ENCODE measurements at places on chromosomes 2 and 18. TPM values are rescaled to one million over a fixed set of nuclear protein-coding genes. Genes with fewer than 3 reads are reported as not detected.
A peak's percentile ranks its signal among the peaks of the same experiment; 100 is the strongest.

Gene HOXD10
- not detected for total RNA-seq

DNA sequence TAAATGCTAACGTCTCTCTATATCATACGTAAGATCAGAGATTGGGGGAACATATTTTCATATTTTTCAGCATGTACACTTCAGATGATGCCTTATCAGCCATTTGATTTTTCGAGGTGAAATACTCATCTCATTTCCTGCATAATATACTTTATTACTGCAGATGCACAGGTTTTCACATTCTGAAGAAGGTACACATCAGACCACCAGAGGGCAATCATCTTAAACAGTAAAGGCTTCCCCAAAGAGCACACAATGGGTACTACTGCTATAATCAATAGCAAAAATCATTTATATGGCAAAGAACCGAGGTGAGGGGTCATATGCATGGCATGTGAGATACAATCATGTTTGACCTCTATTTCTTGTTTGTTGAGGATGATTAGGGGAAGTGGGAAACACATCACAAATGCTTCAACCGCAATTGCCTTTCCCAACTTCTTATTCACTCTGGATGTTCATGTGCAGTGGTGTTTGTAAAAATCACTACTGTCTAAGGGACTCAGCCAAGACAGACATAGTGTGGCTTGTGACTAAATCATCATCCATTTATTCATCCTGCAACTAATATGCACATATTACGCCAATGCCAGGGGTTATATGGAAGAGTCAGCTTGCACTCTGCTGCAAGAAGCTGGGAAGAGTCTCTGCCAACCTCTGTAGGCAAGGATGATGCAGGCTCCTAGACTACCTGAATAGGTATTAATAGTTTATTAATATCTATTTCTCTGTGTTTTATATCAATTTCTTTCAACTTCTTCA lies 118.7 kb downstream of the EPB41L3 start:
- peak; percentile 31 for DNase-seq

DNA sequence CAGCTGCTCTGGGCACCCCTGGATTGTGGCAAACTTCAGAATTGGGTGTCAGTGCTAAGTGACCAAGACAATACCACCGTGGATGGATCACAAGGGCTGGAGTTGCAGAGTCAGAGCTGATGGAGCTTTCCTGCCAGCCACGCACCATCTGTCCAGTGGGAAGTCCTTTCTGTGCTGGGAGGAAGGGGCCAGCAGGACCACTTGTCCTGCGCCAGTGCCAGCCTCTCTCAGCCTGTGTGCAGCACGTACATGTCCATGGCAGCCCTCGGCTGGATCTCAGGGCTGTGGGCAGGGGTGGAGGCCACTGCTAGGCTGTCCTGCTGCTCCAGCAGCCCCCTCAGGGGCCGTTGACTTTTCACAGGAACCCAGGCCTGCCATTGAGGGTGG lies 33.3 kb downstream of the RAB31 start:
- no peak for DNase-seq

Gene NEDD4L
- 160 TPM for total RNA-seq

Gene G6PC2
- not detected for total RNA-seq

- DNase-seq, result no peak
Observed at GRCh38 chr2:28469304-28469703, 26.6 kb upstream of the PLB1 start.

- no peak for DNase-seq
Observed at GRCh38 chr2:233062451-233062850, 2.3 kb downstream of the INPP5D start.

GRCh38 chr2:237102428-237102827 lies 16.7 kb downstream of the COPS8 start:
- DNase-seq, result no peak

Gene EPG5
- total RNA-seq, result 47.4 TPM

DNA sequence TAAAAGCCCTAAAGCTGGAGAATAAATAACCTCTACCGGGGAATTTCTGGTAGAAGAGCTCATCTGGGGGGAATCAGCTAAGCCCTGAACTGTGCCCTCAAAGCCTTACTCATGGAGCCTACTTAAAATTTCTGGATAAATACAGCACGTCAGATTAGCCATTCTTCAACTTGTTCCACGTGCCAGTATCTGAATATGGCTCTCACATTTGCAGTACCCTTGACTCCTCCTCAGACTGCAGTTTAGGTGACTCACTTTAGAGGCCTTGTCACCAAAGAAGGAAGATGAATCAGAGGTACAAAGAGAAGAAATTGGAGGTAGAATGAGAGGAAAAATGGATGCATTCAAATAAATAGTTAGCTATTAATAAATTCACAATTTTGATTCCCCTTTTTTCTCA lies 34.6 kb upstream of the POTEC start:
- DNase-seq, result no peak

Gene CCDC68
- 0.82 TPM for total RNA-seq

GRCh38 chr2:219405451-219405850 lies 12.7 kb upstream of the DES start:
- DNase-seq, result no peak

GRCh38 chr2:101987832-101988231 lies 3.9 kb upstream of the IL1R2 start:
- DNase-seq, result no peak

- no peak for DNase-seq
Observed at GRCh38 chr2:44566059-44566458, 204.3 kb downstream of the CAMKMT start.

DNA sequence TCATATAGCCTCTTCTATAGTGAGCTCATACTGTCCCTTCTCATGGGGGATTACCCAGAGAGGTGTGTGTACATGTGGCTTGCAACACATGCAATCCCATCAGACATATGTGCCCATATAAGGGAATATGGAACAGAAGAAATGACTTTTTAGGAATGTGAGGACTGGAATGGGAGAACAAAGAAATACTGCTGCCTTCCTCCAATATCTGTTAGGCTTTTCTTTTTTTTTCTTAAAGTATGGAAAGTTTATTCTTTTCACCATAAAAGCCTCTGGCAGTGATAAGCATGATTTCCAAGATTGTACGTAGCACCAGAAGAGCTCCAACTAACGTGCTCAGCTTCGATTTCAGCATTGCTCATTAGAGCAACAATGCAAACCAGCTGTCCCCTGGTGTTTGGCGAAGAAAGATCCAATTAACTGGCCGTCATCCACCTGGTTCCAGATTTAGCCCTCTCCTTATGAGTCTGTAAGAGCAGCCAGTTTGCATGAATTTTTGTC lies 113.6 kb downstream of the ADCYAP1 start:
- no peak for DNase-seq

Gene CD226
- 1.1 TPM for total RNA-seq

- DNase-seq, result no peak
Observed at GRCh38 chr18:36379435-36379984, 82.0 kb downstream of the FHOD3 start.

- no peak for DNase-seq
Observed at GRCh38 chr2:225425284-225425683, 25.8 kb downstream of the NYAP2 start.

GRCh38 chr2:64594226-64594989 lies 59.3 kb downstream of the SERTAD2 start:
- no peak for DNase-seq

- no peak for DNase-seq
Observed at GRCh38 chr2:231926180-231926741, at the start of gene NPPC. Gene NPPC (minus strand): TSS chr2:231926396. CDS start chr2:231926249, 147 bp downstream.

DNA sequence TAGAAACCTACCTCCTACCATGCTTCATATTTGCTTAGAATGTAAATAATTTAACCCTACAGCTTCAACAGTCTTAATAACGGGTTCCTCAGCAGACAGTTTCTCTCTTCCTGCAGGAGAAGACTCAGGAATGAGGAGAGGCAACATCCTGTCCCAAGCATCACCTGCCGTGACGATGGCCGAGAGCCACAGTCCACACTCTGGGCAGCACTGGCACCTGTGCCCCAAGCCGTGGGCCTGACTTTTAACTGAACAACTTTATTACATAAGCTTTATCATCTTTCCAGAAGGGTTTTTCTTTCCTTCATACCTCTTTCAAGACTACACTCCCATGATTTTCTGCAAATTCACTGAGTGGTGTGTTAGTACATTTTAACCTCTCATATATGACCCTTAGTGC lies 856.0 kb downstream of the GALR1 start:
- no peak for DNase-seq

DNA sequence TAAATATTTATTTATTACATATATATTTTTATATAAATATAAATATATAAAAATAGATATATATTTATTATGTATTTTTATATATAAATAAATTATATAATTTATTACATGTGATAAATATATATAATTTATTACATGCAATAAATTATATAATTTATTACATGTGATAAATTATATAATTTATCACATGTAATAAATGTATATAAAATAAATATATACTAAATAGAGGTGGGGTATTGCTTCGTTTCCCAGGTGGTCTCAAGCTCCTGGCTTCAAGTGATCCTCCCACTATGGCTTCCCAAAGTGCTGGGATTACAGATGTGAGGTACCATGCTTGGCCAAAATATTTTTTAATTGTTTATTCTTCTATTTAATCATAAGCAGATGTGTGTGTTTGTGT lies 3.6 kb upstream of the G6PC2 start:
- DNase-seq, result no peak

GRCh38 chr2:239119346-239120126 lies 271.7 kb downstream of the TWIST2 start:
- no peak for DNase-seq

DNA sequence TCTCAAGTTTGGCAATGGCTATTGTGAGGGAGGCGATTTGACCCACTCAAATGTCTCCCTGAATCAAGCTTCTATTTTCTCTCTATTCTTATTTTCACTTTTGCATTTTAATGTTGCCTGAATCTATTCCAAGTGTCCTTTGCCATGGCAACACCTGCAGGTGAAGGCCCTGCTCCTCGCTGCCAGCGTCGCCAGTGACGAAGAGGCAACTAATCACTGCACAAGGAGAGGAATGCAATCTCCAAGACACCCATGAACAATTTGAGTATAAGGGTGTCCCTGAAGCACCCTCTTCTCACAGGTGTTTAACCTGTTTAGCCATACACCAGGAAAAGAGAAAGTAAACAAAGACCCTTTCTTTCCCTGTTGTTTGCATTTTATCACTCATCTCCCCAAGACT lies 165.6 kb upstream of the VRK2 start:
- no peak for DNase-seq

Gene KRTCAP3
- not detected for total RNA-seq

Gene HES6
- total RNA-seq, result 45.3 TPM

DNA sequence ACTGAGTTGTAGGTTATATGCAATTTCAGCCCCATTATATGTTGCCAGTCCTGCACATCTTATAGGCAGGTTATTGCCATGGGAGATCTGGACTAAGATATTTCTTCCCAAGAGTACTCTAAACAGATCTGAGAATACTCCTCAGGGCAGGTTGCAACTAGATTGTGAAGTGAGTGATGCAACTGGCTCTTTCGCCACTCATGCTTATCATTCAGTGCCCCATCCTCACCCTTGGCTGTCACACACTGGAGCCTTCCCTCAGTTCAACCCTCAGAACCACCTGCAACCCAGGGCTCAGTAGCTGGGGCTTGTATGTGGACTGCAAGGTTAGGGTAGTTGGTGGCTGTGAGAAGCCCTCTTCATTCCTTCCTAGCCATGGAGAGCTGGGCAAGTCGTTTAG lies 14.1 kb downstream of the MERTK start:
- no peak for DNase-seq

Gene NEU4
- total RNA-seq, result 0.82 TPM

- DNase-seq, result peak; percentile 28
Observed at GRCh38 chr2:157258520-157259326, 1.2 kb downstream of the GALNT5 start.

GRCh38 chr2:190938771-190939335 lies 58.2 kb downstream of the GLS start:
- no peak for DNase-seq

Gene ERFE
- 1.7 TPM for total RNA-seq

DNA sequence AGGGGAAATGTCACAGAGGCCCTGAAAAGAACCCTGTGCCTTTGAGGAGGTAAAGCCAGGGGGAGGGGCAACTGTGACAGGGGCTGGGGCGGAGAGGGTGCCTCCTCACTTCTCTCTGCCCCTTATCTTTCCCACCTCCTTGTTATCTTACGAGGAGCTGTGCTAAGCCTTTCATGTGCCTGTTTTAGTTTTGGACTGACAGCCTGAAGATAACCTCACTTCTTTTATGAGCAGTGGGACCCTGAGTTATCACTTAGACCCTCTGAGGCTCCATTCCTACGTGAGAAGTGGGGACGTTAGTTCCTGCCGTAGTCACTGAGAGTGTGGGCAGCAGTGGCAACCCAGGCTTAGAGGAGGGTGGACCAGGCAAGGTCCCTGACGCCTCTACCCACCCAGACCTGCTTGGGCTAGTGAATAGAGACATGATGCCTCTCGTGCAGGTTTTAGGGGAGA lies 39.5 kb upstream of the LBH start:
- no peak for DNase-seq

DNA sequence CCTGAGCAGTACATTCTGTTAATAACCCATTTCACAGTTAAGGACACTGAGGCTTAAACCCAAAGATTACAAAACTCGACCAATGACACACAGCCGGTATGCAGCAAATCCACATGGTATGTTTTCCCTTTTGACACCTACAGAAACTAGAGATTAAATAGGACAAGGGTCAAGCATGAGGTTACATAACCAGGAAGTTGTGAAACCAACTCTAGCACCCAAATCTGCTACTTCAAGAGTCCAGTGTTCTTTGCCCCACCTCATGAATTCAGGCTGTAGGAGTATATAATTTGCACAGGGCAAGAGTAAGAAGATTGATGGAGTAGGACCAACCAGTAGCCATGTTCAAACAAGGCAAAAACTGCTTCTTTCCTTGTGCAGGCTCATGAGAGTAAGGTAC lies 249.8 kb downstream of the BCL11A start:
- no peak for DNase-seq

Gene GIGYF2
- 117 TPM for total RNA-seq

Gene EN1
- total RNA-seq, result 5.4 TPM

- DNase-seq, result no peak
Observed at GRCh38 chr2:173090276-173090877, 14.7 kb downstream of the MAP3K20 start.

- no peak for DNase-seq
Observed at GRCh38 chr2:221212105-221212504, 360.0 kb downstream of the EPHA4 start.

Gene CFC1
- total RNA-seq, result 1.3 TPM

DNA sequence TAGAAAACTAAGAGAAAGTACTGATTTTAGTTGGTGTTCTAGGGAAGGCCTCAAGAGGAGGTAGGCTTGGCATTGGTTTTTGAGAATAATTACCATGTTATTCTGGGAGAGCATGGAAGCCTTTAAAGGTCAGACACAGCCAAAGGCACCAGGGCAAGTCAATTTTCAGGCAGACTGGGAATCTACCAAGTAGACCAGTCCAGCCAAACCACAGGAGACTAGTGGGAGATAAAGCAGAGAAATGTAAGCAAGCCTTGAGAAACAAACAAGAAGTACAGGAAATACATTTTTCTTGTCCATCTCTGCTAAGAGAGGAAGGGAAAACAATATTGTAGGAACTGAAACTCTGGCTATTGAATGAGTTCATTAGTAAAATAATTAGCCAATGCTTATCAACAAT lies 5.5 kb upstream of the CCDC68 start:
- DNase-seq, result no peak

DNA sequence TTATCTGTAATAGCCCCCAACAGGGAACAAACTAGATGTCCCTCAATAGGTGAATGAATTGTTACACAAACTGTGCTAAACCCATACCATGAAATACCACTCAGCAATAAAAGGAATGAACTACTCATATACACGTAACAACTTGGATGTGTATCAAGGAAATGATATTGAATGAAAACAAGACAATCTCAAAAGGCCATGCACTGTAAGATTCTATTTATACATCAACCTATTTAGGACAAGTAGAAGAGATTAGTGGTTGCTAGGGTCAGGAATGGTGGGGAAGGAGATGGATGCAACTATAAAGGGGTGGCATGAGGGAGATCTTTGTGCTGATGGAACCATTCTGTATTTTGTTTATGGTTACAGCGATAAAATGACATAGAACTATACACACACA lies 47.1 kb downstream of the KANSL3 start:
- no peak for DNase-seq
